ENCODE measurements at places on chromosomes 11 and 22. TPM values are rescaled to one million over a fixed set of nuclear protein-coding genes. Genes with fewer than 3 reads are reported as not detected.

PRR14L gene
- 55.0 TPM for total RNA-seq

OR52H1 gene
- not detected for total RNA-seq

OR51B6 gene
- total RNA-seq = not detected

CABP7 gene
- total RNA-seq = not detected

C22orf42 gene
- not detected for total RNA-seq

PKDREJ gene
- not detected for total RNA-seq

WNT11 gene
- total RNA-seq = not detected

TIGD3 gene
- 0.14 TPM for total RNA-seq

OR8G1 gene
- total RNA-seq = not detected

CHCHD10 gene
- 86.0 TPM for total RNA-seq

APOBEC3G gene
- total RNA-seq = 0.49 TPM

SPI1 gene
- not detected for total RNA-seq

P2RX6 gene
- 0.22 TPM for total RNA-seq

NLRP10 gene
- 1.3 TPM for total RNA-seq

CYB5R2 gene
- total RNA-seq = 1.2 TPM

RELT gene
- 5.8 TPM for total RNA-seq

PHOX2A gene
- total RNA-seq = not detected

OR56A5 gene
- not detected for total RNA-seq

APOA1 gene
- not detected for total RNA-seq

TRIM49 gene
- total RNA-seq = not detected

CREB3L1 gene
- not detected for total RNA-seq

KDM4D gene
- 1.1 TPM for total RNA-seq

MUC2 gene
- total RNA-seq = 0.02 TPM

Data from MCF 10A (cell line).